ENCODE measurements at places on chromosomes 13 and 19.

GRCh38 chr13:95444006-95444730 lies 108.4 kb upstream of the CLDN10 start:
- DNase-seq, result no peak

DNA sequence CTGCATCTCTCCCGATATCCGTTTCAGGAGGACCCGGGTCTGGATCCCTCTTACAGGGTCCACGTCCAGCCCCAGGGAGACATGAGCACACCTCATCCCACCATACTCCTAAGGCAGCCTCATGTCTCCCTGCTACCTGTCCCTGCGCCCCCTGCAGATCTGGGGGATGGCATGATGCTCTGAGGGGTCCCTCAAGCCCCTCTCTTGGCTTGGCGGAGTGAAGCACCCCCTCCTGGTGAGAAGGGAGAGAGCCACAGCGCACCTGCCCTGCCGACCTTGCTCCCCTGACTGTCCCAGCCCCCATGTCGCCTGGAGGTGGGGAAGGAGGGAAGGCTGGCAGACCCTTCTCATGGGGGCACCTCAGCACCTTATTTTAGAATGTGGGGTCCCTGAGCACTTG lies 21.5 kb upstream of the ARHGEF7 start:
- DNase-seq, result no peak

- no peak for DNase-seq
Measured at GRCh38 chr19:31535691-31536460, 186.6 kb upstream of the TSHZ3 start.

- no peak for DNase-seq
Measured at GRCh38 chr19:936175-936546, 10.3 kb downstream of the ARID3A start.

GRCh38 chr19:51365211-51365964 lies 800 bp downstream of the ETFB start:
- DNase-seq, result no peak

GRCh38 chr19:291561-292280 lies 518 bp upstream of the PLPP2 start:
- DNase-seq, result no peak
